Osteoblast (primary cell): ENCODE measurements at places on chromosomes 7 and 10. TPM values are rescaled to one million over a fixed set of nuclear protein-coding genes. Genes with fewer than 3 reads are reported as not detected.

The MYL10 gene
- not detected in 2 replicates for total RNA-seq

The WASL gene
- 23.2 and 24.5 TPM in 2 replicates for total RNA-seq

The UNC5B gene
- total RNA-seq, result 90.8 and 135 TPM in 2 replicates

The RELN gene
- 0.29 and 0.36 TPM in 2 replicates for total RNA-seq

GRCh38 chr10:86775056-86775869 is 18.8 kb downstream of the BMPR1A start:
- H3K27ac ChIP-seq, result peak overlapping the region; percentile 26
- no peak overlapping the region for H3K4me3 ChIP-seq
- peak; percentile 52 for DNase-seq
- no peaks in the 10 kb centered on the region for H3K36me3 ChIP-seq
- H3K4me1 ChIP-seq, result peaks cover 6% of the 10 kb centered on the region
- H3K27me3 ChIP-seq, result no peaks in the 10 kb centered on the region

DNA sequence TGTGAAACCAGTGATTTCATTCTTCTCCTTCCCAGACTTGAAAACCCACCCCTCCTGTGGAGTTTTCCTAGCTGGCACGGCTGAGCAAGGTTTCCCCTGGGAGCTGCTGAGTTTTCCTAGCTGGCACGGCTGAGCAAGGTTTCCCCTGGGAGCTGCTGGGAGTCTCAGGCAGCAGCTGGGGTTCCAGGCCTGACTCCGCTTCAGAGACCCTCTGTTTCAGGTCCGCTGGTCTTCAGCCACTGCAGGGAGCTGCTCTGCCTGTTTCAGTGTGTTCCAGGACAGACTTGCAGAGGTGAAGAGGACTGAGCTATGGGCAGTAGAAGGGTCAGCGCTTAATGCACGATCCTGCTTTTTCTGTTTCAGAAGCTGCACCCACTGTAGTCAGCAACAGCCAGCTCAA is 104.9 kb downstream of the XRCC2 start:
- no peak overlapping the region for H3K4me3 ChIP-seq
- no peak overlapping the region for H3K27ac ChIP-seq
- no peaks in the 10 kb centered on the region for H3K4me1 ChIP-seq
- no peak for DNase-seq
- peaks cover 2% of the 10 kb centered on the region for H3K27me3 ChIP-seq

DNA sequence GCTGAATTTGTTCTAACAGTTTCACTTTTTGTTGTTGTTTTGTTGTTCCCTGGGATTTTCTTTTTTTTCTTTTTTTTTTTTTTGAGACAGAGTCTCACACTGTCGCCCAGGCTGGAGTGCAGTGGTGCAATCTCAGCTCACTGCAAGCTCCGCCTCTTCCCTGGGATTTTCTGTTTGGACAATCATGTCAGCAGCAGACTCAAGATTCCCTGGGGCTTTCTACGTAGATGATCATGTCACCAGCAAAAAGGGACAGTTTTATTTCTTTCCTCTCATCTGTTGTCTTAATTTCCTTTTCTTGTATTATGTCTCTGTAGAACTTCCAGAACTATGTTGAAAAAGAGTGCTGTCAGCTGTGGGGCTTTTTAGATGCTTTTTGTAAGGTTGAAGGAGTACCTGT is 241.4 kb downstream of the TNS3 start:
- H3K4me1 ChIP-seq, result peaks cover 27% of the 10 kb centered on the region
- H3K36me3 ChIP-seq, result peaks cover 31% of the 10 kb centered on the region
- no peak overlapping the region for H3K4me3 ChIP-seq
- no peak overlapping the region for H3K27ac ChIP-seq
- no peaks in the 10 kb centered on the region for H3K27me3 ChIP-seq

- no peak overlapping the region for H3K4me3 ChIP-seq
- H3K4me1 ChIP-seq, result no peaks in the 10 kb centered on the region
- peaks cover 3% of the 10 kb centered on the region for H3K36me3 ChIP-seq
- no peak overlapping the region for H3K27ac ChIP-seq
These were observed 7.0 kb downstream of the REEP3 start for GRCh38 chr10:63528084-63528744.

- H3K4me1 ChIP-seq, result no peaks in the 10 kb centered on the region
- H3K36me3 ChIP-seq, result no peaks in the 10 kb centered on the region
- H3K27ac ChIP-seq, result no peak overlapping the region
- no peak for DNase-seq
- H3K4me3 ChIP-seq, result no peak overlapping the region
- no peaks in the 10 kb centered on the region for H3K27me3 ChIP-seq
These were observed 122.0 kb downstream of the MARCHF5 start for GRCh38 chr10:92413011-92413410.

GRCh38 chr10:93993414-93993781 is 333 bp upstream of the PLCE1 start:
- H3K4me3 ChIP-seq, result peak overlapping the region; percentile 81
- no peaks in the 10 kb centered on the region for H3K36me3 ChIP-seq
- H3K27me3 ChIP-seq, result no peaks in the 10 kb centered on the region
- no peak overlapping the region for H3K27ac ChIP-seq
- peaks cover 42% of the 10 kb centered on the region for H3K4me1 ChIP-seq

GRCh38 chr7:127578711-127579275 is 6.6 kb downstream of the GCC1 start:
- peaks cover 11% of the 10 kb centered on the region for H3K4me1 ChIP-seq
- H3K4me3 ChIP-seq, result no peak overlapping the region
- H3K36me3 ChIP-seq, result peaks cover 22% of the 10 kb centered on the region
- H3K27ac ChIP-seq, result no peak overlapping the region
- H3K27me3 ChIP-seq, result no peaks in the 10 kb centered on the region

DNA sequence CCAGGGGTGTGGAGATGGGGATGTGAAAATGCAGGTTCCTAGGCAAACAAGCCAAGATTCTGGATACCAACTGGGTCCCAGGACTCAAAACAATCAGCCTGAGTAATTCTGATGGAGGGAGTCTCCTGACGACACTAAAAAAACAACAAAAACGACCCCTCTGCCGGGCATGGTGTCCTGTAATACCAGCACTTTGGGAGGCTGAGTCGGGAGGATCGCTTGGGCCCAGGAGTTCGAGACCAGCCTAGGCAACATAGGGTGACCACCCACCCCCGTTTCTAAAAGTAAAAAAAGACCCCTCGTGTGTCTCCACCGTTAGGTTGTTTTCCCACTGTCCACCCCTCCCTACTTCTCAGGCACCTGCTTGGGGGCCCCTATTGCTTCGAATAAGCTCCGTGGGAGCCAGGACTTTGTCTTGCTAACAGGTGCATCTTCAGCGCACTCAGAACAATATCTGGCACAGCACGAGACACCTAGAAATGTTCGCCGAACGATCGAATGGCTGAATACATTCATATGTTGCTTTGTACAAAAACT is 743 bp upstream of the NRF1 start:
- H3K4me3 ChIP-seq, result peak overlapping the region; percentile 96
- H3K27me3 ChIP-seq, result no peaks in the 10 kb centered on the region
- H3K36me3 ChIP-seq, result peaks cover 5% of the 10 kb centered on the region
- peak overlapping the region; percentile 91 for H3K27ac ChIP-seq
- peaks cover 26% of the 10 kb centered on the region for H3K4me1 ChIP-seq
- no peak for DNase-seq
